ENCODE measurements at places on chromosomes 7 and 10. TPM values are rescaled to one million over a fixed set of nuclear protein-coding genes. Genes with fewer than 3 reads are reported as not detected.

The CACNB2 gene
- total RNA-seq = 55.9 TPM

- DNase-seq = no peak
Observed at GRCh38 chr7:712381-713138, 13.9 kb upstream of the DNAAF5 start.

DNA sequence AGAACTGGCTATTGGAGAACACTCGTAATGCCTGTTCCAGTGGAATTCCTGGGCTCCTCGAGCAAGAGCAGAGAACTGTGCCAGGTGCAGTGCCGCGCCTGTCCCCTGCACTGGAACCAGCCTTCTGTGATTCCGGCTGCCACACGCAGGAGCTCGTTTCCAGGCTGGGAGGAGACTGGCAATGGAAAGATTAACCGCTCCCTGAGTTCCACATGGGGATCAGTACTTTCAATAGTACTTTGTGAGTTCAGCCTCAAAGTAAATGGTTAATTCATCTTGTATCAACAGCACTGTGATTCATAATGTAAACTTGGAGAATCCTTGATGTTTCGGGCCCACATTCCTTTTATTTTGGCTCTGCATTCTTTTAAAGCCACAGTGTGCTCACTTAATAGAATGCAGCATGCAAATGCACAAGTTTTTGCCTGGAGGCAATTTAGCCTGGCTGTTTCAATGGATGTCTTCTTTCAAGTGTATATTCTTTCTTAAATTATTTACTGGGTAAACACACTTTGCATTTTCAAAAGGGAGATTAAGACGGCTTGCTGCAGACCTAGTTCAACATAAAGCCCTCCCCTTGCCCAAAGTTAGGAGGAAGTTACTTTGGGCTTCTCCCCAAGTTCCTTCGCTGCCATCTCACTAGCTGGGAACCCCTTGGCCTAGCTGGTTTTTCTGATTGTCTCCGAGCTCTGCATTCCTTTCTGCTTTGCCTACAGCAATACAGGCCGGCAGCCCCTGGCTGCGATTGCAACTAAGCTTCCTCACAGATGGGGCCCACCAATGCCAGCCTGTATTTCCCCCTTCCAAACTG, 138.1 kb upstream of the TCF7L2 start:
- no peak for DNase-seq

The LIPF gene
- total RNA-seq = not detected

GRCh38 chr10:64658528-64658927, 1137.3 kb downstream of the REEP3 start:
- DNase-seq = no peak

The GHRHR gene
- not detected for total RNA-seq

- DNase-seq = no peak
Observed at GRCh38 chr10:66041771-66042170, 884.1 kb upstream of the LRRTM3 start.

Data from left ventricle myocardium superior (tissue), 1 donor.